ENCODE measurements at places on chromosomes 7 and 10.

DNA sequence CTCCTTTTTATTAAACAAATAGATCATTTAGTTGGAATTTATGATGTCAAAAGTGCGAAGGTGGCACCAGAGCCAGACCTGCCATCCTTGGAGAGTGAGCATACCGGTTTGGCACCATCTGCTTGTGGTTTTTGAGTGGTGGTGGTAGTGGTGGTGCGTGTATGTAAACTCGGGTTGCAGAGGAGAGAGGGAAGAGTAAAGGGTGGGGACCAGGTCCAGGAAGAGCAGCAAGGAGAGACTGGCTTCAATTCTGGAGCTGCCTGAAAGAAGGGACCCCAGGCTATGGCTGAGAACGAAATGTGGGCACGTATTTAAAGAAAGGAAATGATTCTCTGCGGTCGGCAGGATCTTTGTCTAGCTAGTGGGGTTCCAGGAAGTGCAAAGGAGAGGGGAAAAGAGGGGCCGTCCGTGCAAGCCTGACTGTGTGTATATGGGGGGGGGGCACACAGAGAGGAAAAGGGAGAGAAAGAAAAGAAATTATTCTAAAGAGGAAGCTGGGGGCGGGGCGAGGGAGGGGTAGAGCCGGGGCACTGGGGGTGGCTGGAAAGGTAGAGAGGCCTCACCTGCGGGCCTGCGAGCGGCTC, 448 bp upstream of the GOLGA7B start:
- no peak for DNase-seq

GRCh38 chr7:154976844-154977243, 26.1 kb downstream of the PAXIP1 start:
- no peak for DNase-seq

DNA sequence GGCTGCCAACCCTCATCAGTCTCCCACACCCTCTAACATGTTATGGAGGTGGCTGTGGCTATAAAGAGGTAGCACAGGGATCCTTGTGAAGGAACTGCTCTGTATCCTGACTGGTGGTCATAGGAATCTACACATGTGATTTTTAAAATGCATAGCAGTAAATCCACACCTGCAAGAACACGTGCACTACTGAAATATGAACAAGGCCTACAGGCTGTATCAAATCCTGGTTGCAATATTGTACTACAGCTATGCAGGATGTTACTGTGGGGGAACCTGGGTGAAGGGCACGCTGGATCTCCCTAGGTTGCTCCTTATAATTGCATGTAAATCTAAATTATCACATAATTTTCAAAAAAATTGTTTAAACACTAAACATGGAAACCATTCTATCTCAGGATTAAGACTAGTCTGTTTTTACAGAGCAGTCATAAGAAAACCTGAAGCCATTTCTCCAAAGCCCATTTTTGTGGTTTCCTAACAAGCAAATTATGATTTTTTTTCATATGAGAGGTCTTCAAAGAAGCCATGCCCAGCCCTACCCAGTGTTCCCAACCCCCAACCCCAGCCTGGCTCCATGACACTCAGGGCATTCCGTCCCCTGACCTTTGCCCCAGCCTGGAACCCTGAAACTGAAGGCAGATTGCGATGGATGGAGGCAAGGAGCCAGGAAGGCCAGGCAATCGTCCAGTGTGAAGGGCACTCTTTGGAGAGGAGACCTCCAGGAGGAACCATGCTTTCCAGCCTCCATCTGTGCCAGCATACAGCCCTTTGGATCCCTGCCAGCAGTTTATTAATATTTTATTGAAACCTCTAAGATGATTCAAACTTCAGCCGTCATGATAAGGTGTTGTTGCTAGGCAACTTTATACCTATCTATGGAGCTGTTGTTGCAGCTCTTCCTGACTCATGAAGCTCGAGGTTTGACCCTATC, 161.0 kb downstream of the GRID1 start:
- DNase-seq: no peak

DNA sequence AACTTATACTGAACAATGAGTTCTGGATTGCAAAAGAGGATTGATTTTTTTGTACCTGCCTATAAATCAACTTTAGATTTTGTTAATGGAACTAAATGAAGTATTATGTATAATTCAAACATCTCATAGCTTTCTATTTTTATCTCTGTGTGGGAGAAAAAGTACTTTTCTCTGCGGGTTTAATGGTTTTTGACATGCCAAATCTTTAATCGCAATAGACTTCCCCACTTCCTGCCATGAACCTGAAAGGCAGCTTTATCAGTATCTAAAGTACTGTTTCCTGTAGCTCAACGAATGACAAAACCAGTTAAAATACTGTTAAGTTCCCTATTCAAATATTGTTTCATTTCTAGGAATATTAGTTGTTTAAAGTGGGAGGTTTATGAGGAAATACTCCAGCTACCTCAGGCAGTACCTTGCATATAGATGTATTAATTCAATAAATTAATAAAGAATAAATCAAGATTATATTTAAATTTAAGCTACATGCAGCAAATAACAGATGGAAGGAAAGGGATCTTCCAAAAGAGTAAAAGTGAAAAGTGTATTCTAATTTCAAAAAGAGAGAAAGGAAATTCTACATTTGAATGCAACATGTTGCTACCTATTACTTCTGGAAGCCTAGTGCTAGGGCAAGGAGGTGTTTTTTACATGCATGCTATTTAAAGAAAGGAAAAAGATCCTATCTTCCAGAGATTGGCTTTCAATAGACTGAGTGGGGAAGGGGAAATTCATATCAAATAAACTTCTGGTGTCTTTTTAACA, 75.9 kb downstream of the SVOPL start:
- no peak for DNase-seq

DNA sequence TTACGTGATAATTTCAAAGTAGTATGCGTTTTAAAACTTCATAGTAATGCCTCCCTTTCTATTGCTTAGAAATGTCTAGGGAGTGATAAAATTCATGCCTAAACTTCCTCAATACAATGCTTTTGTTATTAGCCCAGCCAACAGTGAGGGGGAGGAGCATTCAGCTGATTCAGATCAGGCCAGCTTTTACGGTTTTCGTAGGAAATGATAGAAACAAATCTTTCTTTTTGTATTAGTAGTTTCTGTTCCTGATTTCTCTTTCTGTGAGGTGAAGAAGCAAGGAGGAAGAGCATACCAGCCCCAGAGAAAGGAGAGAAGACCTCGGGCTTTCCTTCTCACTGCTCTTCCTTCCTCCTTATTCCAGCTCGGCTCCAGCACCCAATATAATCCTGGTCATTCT, 35.2 kb upstream of the ITPRID1 start:
- DNase-seq: no peak

GRCh38 chr10:36538953-36539586, 586.3 kb upstream of the ANKRD30A start:
- no peak for DNase-seq

GRCh38 chr10:112395809-112396530, 22.1 kb downstream of the ACSL5 start:
- no peak for DNase-seq

- no peak for DNase-seq
These were observed 46.9 kb upstream of the KMT2E start for GRCh38 chr7:104967088-104967487.

- DNase-seq: no peak
These were observed 87.3 kb upstream of the SEC61G start for GRCh38 chr7:54846273-54846672.

GRCh38 chr7:159030490-159031134, 114.1 kb downstream of the VIPR2 start:
- no peak for DNase-seq
